Activated CD4-positive, alpha-beta T cell treated with anti-CD3 and anti-CD28 coated beads, Interleukin-10, Interleukin-2, amounts not matched to agents 100 ng/mL and 50 ng/mL, durations not matched to agents 16 hours and 8 hours (primary cell): ENCODE measurements at places on chromosomes 13 and 19.

GRCh38 chr19:13840305-13841085, 36.4 kb upstream of the NANOS3 start:
- peak; percentile 69 for DNase-seq

DNA sequence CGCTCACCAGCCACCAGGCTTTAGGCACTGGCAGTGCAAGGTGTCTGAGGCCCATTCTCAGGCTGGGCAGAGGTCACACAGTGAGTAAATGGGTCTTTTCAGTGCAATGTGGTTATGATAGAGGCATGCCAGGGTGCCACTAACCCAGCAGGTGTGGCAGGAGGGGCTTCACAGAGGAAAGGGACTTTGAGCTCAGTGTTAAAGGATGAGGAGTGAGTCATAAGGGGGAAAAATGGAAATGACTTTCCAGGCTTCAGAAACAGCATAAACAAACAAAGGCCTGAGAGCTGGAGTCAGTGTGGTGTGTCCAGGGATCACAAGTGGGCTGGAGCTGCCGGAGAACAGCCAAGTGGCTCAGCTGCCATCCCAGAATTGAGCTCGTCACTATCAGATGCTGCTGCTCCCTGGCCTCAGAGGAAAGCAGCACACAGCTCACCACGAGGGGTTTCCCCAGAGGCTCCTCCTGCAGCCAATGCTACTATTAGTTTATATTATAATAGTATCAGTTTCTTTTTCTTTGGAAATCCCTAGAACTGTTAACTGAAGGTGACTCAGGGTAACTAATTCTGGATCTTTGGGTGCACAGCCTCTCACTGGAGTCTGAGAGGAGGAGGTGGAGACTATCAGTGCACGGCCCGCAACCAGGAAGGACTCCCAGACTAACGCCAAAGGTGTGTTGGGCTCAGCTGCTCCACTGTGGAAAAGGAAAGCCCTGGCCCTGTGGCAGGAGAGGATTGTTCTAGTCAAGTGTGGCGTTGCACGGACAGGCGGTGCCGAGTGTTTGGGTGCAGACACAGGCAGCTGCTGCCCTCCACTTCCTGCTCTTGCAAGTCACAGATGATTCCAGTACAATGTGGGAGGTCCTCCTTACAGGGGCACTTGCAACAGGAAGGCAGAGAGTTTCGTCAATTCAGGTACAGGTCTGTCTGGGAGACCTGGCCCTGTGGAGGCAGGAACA, 39.5 kb downstream of the DHRS12 start:
- DNase-seq = peak; percentile 72

DNA sequence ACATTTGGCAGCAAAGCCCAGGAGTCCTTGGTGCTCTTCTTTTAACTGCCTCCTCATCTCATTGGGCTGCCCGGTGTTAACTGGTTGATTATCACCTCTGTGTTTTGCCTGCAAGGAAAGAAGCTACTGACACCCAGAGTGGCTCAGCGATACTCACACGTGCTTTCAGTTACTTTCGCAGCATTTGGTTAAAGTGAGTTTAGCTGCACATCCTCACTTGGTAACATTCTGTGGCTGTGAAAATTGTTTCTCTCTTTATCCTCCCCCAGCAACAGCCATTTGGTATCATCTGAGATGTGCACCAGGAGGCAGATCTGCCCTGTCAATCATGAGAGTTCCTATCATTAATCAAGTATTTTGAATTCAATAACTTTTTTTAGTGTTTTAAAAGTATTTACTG, 44.6 kb upstream of the GPR183 start:
- peak; percentile 75 for DNase-seq

GRCh38 chr13:74575729-74576125, 441.5 kb upstream of the KLF12 start:
- DNase-seq = peak; percentile 58

DNA sequence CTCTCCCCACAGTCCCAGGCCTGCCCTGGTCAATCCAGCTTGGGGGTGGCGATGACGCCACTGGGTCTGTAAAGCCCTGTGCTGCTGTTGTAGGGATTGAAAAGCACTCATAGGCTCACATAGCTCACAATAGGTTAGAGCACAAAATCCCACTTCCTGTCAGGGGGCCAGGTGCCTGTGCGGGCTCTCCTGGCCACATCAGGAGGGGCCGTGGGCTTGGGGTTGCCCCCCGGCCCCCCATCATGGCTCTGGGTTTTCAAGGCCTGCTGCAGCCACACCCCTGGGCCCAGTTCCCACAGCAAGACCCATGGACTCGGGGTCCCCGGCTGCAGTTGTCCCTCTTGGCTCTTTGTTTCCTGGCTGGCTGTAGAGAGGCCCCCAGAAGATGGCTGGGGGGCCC, 62.9 kb downstream of the SMARCA4 start:
- no peak for DNase-seq

- no peak for DNase-seq
Observed at GRCh38 chr13:101530293-101530692, 77.8 kb downstream of the ITGBL1 start.
